ENCODE measurements at places on chromosomes 1 and 21.
A peak's percentile ranks its signal among the peaks of the same experiment; 100 is the strongest.

DNA sequence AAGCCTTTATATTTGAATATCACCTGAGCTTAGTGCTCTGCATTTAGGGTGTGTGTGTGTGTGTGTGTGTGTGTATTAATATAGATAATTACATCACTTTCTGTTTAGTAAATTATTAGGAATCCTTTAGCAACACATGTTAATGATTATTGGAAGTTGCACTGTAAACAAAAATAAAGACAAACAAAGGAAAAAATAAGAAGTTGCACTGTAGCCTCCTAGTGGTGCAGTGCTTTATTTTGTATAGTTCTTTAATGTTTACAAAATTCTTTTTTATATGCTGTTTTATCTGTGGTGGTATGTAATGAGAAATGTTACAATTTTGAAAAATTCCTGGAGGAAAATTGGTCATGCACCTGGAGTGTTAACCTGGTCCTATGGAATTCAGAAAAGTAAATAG, 69.2 kb downstream of the UBE4B start:
- DNase-seq, result no peak

DNA sequence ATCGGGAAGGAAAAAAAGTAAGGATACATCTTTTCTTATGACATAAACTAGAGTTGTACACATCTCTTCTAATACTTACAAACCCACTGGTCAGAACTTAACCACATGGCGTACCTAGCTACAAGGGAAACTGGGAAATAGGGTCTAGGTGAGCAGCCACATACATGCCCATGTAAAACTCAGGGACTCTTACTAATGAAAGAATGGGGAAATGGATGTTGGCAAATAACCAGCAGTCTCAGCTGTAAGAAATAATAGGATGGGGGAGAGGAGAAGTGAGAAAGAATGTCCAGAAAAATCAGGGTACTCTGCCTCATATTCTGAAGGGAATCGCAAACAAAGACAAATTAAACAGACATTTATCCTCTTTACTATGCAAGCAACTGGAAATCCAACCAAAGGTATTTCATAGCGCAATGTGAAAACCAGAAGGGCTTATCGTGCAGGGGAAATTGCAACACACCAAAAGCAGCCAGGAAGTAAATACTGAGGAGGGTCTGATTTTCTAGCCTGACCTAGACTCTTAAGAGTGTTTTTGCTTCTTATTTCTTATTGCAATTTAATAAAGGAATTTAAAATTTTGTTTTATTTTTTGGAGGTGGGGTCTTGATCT, 17.5 kb downstream of the GTF2B start:
- DNase-seq, result no peak

GRCh38 chr21:37460196-37460595, 93.6 kb downstream of the DYRK1A start:
- DNase-seq, result no peak

DNA sequence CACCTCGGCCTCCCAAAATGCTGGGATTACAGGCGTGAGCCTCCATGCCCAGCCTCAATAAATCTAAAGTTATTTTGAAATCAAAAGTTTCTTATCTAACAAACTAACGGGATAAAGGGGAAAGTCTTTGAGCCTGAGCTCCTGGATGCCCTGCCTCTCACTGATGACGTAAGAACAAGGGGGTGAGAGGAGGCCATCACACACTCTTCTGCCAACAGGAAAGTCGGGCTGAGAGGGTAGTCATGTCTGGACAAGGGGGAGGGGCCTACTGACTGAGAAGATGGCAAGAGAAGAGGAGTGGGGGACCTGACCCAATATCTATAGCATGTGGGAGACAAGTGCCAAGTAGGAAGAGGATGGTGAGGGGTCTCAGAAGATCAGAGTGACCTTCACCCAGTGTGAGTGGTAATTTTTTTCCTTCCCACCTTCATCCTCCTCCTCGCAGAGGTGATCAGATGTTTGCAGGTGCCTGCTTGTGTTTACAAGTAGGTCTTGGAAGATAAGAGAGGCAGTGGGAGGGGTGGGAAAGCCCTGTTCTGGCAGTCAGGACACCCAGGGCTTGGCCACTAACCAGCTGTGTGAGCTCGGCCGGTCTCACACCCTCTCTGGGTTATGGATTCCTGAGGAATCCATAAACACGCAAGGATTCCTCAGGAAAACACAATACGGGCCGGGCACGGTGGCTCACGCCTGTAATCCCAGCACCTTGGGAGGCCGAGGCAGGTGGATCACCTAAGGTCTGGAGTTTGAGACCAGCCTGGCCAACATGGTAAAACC, 9.6 kb downstream of the UQCRHL start:
- no peak for DNase-seq

GRCh38 chr1:32392325-32392724, 1.9 kb downstream of the BSDC1 start:
- DNase-seq, result no peak

- DNase-seq, result no peak
These were observed 36.7 kb downstream of the EGLN1 start for GRCh38 chr1:231385416-231385748.

DNA sequence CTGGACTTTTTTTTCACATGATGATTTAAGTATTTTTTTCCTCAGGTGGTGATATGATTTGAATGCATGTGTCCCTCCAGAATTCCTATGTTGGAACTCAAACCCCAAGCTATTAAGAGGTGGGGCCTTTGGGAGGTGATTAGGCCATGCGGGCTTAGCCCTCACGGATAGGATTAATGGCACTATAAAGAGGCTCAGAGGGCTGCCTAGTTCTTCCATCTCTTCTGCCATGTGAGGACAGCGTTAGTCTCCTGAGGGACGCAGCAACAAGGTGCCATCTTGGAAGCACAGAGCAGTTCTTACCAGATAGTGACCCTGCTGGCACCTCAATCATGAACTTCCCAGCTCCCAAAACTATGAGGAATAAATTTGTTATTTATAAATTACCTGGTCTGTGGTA, 18.3 kb upstream of the RBBP5 start:
- no peak for DNase-seq

DNA sequence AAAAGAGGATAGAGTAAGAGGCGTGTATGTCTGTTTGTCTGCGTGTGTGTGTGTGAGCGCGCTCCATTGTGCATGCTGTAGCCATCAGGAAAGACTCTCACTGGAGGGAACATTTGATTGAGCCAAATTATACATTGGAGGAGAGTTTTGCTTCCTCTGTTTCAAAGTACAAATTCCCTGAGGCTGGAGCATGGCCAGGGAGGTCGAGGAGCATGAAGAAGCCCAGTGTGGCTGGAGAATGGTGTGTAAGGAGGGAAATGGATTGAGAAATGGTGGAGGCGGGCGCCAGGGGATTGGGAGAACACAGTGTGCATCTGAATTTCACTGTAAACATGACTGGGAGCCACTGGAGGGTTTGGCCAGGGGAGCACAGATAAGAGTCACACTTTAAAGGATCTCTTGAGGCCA, 22.1 kb upstream of the EFNA1 start:
- no peak for DNase-seq

GRCh38 chr1:206769304-206769731, 1.3 kb upstream of the IL19 start:
- no peak for DNase-seq

GRCh38 chr1:201737352-201738060, 91.5 kb upstream of the IPO9 start:
- DNase-seq, result peak; percentile 45

DNA sequence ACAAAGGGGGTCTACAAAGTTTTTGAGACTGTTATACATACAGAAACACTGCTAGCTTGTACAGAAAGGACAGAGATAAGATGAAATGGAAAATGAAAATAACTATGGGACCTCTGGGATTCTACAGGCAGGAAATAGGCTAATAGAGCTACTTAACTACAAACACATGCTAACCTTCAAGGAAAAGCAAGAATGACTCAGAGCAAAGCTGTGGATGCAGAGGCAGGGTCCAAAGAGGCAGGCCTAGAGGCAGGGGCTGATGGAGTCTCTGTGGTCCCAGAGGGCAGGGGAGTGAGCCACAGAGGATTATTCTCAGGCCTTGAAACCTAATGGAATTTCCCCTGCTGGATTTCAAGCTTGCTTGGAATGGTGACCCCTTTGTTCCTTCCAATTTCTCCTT, 18.7 kb upstream of the GOLT1A start:
- no peak for DNase-seq

GRCh38 chr1:23657659-23658275, 33.8 kb upstream of the RPL11 start:
- no peak for DNase-seq

GRCh38 chr1:219837274-219837993, 90.9 kb downstream of the SLC30A10 start:
- peak; percentile 23 for DNase-seq

GRCh38 chr1:203478231-203478630, 2.6 kb downstream of the PRELP start:
- no peak for DNase-seq

DNA sequence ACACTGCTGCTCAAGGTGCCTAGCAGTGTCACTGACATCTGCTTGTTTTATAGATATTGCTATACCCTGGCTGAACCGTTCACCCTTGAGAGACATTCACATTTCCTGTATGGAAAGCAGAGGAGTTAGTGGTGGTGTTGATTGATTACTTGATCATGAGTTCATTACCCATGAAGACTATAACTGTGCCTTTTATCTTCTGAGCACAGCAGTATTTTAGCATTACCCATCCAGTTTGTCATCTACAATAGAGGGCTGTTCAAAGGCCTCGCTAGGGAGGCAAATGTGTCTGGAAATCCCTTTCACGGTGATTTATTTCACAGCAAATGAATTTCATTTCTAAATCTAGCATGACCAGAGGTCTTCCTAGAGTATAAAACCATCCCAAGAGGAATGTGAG, 160.0 kb downstream of the DNM3 start:
- no peak for DNase-seq

DNA sequence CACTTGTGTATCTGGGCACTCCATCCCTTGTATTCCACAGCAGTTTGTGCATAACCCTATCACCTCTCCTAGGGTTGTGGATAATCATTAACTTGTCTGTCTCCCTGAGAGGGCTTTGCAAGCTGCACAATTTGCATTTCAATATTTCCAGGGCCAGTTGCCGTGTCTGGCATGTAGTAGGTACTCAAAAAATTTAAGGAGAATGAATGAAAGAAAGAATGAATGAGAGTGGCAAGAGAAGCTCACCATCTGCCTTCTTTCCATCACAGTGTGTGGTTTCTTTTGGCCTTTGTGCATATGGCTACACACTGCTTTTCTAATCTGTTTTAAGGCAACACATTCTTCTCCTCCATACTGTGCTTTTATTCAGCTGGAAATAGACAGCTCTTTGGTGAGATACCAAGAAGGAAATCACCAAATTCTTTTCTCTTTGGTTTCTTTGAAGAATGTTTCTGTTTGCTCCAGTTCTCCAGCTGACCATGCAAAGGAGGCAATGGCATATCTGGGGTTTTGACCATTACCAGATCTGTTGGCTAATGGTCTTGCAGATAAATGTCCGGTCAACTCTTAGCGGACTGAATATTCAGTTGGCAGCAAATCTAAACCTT, 49.4 kb downstream of the NGF start:
- no peak for DNase-seq

- no peak for DNase-seq
These were observed 20.4 kb downstream of the SERINC2 start for GRCh38 chr1:31433396-31433930.

DNA sequence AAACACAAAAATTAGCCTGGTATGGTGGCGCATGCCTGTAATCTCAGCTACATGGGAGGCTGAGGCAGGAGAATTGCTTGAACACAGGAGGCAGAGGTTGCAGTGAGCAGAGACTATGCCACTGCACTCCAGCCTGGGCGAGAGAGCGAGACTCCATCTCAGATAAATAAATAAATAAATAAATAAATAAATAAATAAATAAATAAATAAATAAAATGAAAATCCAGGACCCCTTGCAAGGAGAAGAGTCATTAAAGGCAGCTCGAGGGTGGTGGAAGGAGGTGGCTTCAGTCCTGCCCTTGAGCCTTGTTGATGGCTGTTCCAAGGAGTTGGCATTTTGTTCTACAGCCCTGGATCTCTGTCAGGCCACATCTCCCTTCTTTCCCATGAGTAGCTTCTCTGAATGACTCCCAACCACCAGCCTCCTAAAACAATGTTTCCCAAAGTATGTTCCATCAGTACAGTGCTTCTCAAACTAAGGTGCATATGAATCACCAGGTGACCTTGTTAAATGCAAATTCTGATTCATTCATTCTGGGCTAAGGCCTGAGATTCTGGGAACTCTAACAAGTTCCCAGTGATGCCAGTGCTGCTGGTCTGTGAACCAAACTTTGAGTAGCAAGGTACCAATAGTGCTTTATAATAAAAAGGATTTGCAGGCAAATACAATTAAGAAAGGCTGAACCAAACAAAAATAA, 99.0 kb downstream of the KCNN3 start:
- DNase-seq, result no peak

DNA sequence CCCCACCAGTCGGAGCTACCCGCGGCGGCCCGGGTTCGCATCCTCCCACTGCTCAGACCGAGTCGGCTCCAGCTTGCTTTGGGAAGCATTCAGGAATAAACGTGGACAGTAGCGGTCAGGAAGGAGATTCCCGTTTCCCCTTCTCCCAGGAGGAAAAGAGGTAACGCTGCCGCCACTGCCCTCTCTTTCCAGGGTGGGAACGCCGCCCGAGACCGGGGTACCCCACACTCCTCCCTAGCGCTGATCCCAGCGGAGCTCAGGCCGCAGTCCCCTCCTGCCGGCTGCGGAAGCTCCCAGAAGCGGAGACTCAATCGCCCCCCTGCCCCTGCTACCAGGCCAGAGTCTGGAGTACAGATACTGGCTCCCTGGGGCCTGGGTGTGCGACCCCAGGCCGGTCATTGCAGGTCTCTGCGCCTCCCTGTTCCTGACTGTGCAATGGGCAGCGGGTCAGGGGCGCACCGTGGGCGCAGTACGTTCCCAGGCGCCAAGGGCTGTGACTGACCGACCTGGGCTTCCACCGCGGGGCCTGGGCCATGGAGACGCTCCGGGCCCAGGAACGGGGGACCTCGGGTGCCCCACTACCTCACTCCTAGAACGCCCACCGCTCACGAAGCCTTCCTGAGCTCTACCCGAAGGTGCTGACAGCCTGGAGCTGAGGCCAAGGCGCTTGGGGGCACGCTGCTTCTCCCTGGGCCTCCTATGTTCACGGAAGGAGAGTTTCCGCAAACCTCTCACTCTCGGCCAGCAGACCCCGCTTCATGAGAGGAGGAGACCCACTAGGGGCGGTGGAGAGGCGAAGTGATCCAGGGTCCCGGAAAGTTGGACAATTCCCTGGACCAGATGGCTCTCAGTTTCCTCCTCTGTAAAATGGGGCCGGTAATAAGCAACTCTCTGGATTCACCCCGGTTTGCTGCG, 7.8 kb downstream of the DMRTA2 start:
- no peak for DNase-seq

All from retinal pigment epithelial cell (primary cell).